ENCODE measurements at places on chromosomes 2 and 18. TPM values are rescaled to one million over a fixed set of nuclear protein-coding genes. Genes with fewer than 3 reads are reported as not detected.

- H3K4me1 ChIP-seq, result no peaks in the 10 kb centered on the region
- H3K36me3 ChIP-seq, result no peaks in the 10 kb centered on the region
- no peak overlapping the region for H3K4me3 ChIP-seq
- H3K27ac ChIP-seq, result no peak overlapping the region
- no peak for DNase-seq
Measured at GRCh38 chr2:52879561-52879960, 888.0 kb upstream of the CHAC2 start.

WNT10A gene
- 1.1 TPM for total RNA-seq

DNA sequence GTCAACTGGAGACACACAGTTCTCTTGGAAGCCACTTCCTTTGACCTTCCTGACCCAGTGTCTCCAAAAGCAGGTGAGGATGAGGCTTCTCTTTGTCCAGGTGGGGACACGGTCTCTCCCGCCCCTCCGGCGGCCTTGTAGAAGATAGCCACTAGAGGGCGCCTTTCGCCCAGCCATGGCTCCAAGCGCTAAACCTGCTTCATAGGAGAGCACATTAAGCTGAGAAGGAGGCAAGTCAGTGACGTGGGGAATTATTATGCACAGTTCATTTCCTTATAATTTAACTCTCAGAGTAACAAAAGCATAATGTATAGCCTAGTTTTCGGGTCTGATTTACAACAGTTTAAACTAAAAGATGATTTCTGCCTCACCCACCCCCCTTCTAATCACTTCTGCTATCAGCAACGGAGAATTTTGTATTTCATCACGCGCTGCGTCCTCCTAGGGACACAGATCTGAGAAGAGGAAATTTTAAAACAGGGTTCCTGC, 208.7 kb downstream of the ICOS start:
- no peaks in the 10 kb centered on the region for H3K27me3 ChIP-seq
- H3K4me1 ChIP-seq, result no peaks in the 10 kb centered on the region
- H3K36me3 ChIP-seq, result no peaks in the 10 kb centered on the region

PSMA8 gene
- 0.66 TPM for total RNA-seq

VIT gene
- 0.19 TPM for total RNA-seq

DNA sequence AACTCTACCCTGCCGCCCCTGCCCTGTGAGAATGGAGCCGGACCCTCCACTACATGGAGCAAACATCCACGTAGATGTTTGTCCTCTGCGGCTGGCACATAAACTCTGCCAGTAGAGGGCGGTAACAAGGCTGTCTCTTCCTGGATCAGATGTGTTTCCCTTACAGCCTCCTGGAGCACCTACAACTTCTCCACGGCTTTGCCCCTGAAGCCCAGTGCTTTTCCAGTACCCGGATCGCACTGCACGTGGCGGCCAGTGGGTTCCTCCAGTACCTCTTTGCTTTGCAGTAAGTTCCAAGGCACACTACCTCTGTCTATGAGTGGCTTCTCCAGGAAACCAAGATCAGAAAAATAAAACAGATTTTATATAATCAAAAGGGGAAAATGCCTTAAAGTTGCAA, 651.3 kb downstream of the DCDC2C start:
- no peak overlapping the region for H3K4me3 ChIP-seq
- no peak overlapping the region for H3K27ac ChIP-seq
- no peaks in the 10 kb centered on the region for H3K27me3 ChIP-seq

- no peaks in the 10 kb centered on the region for H3K27me3 ChIP-seq
- H3K4me1 ChIP-seq, result no peaks in the 10 kb centered on the region
- DNase-seq, result no peak
- no peak overlapping the region for H3K27ac ChIP-seq
- H3K4me3 ChIP-seq, result no peak overlapping the region
Measured at GRCh38 chr18:6132751-6133368, 237.5 kb upstream of the TMEM200C start.
